Right atrium auricular region (tissue), 2 donors: ENCODE measurements at places on chromosomes 6 and 20.

GRCh38 chr6:149830731-149831307, 33.3 kb downstream of the LRP11 start:
- no peak for DNase-seq
- H3K27ac ChIP-seq, result no peak overlapping the region
- no peaks in the 10 kb centered on the region for H3K27me3 ChIP-seq
- H3K4me3 ChIP-seq, result no peak overlapping the region
- H3K4me1 ChIP-seq, result no peaks in the 10 kb centered on the region

GRCh38 chr6:97812940-97813339, 529.9 kb upstream of the MMS22L start:
- H3K4me3 ChIP-seq, result no peak overlapping the region
- H3K27ac ChIP-seq, result no peak overlapping the region
- H3K27me3 ChIP-seq, result no peaks in the 10 kb centered on the region
- no peak for DNase-seq
- H3K4me1 ChIP-seq, result no peaks in the 10 kb centered on the region

- peaks cover 46% of the 10 kb centered on the region for H3K27me3 ChIP-seq
- no peak overlapping the region for H3K4me3 ChIP-seq
- no peak for DNase-seq
- H3K36me3 ChIP-seq, result no peaks in the 10 kb centered on the region
- peaks cover 17% of the 10 kb centered on the region for H3K4me1 ChIP-seq
These were observed 8.4 kb upstream of the NR2E1 start for GRCh38 chr6:108157234-108157980.

DNA sequence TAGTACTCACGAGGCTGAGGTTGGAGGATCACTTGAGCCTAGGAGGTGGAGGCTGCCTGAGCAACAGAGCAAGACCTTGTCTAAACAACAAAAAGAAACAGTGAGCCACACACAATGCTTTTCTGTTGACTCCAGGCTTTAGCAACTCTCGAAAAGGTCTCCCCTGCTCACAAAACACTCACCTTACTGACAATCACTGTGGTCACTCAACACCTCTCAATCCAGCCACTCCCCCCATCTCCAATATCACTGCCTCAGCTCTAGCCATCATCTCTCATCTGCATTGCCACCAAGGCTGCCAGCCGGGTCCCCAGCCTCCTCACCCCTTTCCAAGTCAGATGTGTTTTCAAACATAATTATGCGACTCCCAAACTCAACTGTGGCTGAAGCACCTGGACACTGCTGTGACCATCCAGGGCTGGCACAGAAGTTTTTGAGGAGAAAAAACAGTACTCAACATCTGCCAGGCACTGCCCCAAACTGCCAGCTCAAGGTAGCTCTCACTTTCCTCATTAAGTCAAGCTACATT, 218.0 kb upstream of the ARID1B start:
- no peak overlapping the region for H3K4me3 ChIP-seq
- peaks cover 7% of the 10 kb centered on the region for H3K4me1 ChIP-seq
- H3K27me3 ChIP-seq, result no peaks in the 10 kb centered on the region
- no peaks in the 10 kb centered on the region for H3K36me3 ChIP-seq
- no peak for DNase-seq

DNA sequence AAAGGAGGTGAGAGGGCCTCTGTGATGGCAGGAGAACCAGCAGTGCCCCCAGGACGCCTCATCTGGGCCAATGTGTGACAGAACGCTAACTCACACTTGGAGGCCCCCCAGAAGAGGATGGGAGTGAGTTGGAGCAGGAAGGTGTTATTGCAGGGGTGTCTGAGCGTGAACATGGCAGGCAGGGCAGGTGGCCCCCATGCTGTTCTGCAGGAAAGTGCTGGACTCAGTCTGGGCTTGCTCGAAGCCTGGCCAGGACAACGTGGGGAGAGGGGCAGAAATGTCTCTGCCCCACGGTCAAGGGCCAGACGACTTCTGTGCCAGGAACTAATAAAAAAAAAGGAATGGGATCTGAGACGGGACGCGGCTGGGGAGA, 931 bp upstream of the EBF4 start:
- peak overlapping the region; percentile 73 for H3K27ac ChIP-seq
- H3K27me3 ChIP-seq, result no peaks in the 10 kb centered on the region
- peak overlapping the region; percentile 61 for H3K4me3 ChIP-seq
- no peaks in the 10 kb centered on the region for H3K36me3 ChIP-seq
- peaks cover 13% of the 10 kb centered on the region for H3K4me1 ChIP-seq
- DNase-seq, result no peak

- DNase-seq, result no peak
- no peak overlapping the region for H3K4me3 ChIP-seq
These were observed 90.5 kb downstream of the GRM4 start for GRCh38 chr6:34055223-34055933.

DNA sequence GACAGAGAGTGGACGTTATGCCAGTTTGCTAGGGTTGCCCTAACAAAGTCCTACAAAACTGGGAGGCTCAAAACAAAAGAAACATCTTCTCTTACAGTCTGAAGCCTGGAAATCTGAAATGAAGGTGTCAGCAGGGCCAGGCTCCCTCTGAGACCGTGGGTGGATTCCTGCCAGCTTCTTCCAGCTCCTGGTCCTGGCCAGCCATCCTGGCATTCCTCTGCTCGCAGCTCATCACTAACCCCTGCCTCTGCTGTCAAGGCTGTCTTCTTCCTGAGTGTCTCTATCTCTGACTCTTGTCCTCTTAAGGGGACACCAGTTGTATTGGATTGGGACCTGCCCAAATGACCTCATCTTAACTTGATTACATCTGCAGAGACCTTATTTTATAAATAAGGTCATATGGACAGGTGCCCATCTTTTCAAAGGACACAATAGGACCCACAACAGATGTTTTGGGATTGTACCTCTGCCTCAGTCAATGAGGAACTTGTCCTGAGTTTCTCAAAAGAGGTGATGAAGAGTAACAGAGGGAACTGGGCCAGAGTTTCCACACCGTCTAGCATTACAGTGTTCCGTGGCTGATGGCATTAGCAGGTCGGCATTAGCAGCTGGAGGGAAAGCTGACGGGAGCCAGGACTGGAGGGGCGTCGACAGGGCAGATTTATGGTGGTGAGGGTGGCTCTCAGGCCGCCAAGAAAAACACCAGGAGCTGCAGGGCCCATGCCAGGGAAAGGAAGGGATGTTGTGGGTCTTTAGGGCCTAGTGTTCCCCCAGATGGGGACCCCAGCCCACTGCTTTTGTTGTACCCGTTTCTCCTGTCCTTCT, 157.3 kb downstream of the TBXT start:
- H3K4me1 ChIP-seq, result no peaks in the 10 kb centered on the region
- H3K27me3 ChIP-seq, result peaks cover 7% of the 10 kb centered on the region
- no peaks in the 10 kb centered on the region for H3K36me3 ChIP-seq
- H3K27ac ChIP-seq, result no peak overlapping the region

GRCh38 chr6:15477746-15478145, 185.1 kb downstream of the DTNBP1 start:
- no peak overlapping the region for H3K27ac ChIP-seq
- no peaks in the 10 kb centered on the region for H3K27me3 ChIP-seq
- no peaks in the 10 kb centered on the region for H3K36me3 ChIP-seq

- no peak overlapping the region for H3K4me3 ChIP-seq
- DNase-seq, result no peak
- H3K27me3 ChIP-seq, result no peaks in the 10 kb centered on the region
- H3K4me1 ChIP-seq, result no peaks in the 10 kb centered on the region
These were observed 12.3 kb upstream of the SSTR4 start for GRCh38 chr20:23022849-23023248.

DNA sequence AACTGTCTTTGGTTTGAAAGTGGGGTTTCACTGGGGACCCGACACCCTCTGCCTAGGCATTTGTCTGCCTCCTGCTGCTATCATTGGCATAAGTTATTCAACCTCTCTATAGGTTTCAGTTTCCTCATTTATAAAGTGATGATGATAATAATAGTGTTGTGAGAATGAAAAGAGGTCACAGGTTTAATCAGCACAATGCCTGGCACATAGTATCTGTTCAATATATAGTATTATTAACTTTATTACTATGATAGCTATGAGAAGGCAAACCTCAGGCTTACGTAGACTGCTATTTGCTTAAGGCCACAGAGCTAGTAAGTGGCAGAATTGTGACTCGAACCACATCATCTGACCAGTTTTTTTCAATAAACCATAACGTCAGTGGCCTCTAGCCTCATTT, 256.8 kb downstream of the CDKAL1 start:
- H3K27ac ChIP-seq, result no peak overlapping the region
- H3K4me1 ChIP-seq, result no peaks in the 10 kb centered on the region
- no peak for DNase-seq
- H3K27me3 ChIP-seq, result no peaks in the 10 kb centered on the region
- H3K4me3 ChIP-seq, result no peak overlapping the region
- H3K36me3 ChIP-seq, result no peaks in the 10 kb centered on the region

- no peak for DNase-seq
- H3K27me3 ChIP-seq, result no peaks in the 10 kb centered on the region
- no peak overlapping the region for H3K27ac ChIP-seq
- no peaks in the 10 kb centered on the region for H3K4me1 ChIP-seq
- H3K36me3 ChIP-seq, result no peaks in the 10 kb centered on the region
- H3K4me3 ChIP-seq, result no peak overlapping the region
These were observed 44.8 kb upstream of the SLC2A12 start for GRCh38 chr6:134097114-134097707.

- no peaks in the 10 kb centered on the region for H3K27me3 ChIP-seq
- H3K27ac ChIP-seq, result no peak overlapping the region
- DNase-seq, result no peak
- H3K36me3 ChIP-seq, result peaks cover 24% of the 10 kb centered on the region
- H3K4me3 ChIP-seq, result no peak overlapping the region
These were observed 13.8 kb downstream of the UBE2V1 start for GRCh38 chr20:50099113-50099512.

DNA sequence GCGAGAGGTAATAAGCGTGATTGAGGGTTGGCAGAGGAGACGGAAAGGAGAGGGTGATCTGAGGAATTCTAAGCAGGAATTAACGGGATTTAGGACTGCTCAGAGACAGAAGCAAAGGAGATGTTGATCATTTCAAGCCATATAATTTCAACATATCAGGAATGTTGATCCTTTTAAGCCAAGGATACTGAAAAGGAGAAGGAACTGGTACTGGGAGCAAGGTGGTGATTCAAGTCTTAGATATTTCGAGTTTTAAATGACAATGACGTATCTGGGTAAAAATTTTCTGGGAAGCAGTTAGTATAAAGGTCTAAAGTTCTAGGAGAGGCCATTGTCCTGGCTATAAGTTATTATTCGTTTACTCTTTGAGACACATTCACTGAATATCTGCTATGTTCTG, 91.3 kb upstream of the OGFRL1 start:
- no peak overlapping the region for H3K27ac ChIP-seq
- H3K4me3 ChIP-seq, result no peak overlapping the region
- DNase-seq, result no peak
- H3K36me3 ChIP-seq, result no peaks in the 10 kb centered on the region
- no peaks in the 10 kb centered on the region for H3K27me3 ChIP-seq

- no peak overlapping the region for H3K27ac ChIP-seq
- peaks cover 31% of the 10 kb centered on the region for H3K36me3 ChIP-seq
- DNase-seq, result no peak
These were observed 78.4 kb downstream of the PREP start for GRCh38 chr6:105324386-105324950.

GRCh38 chr6:151136141-151136755, 103.5 kb upstream of the AKAP12 start:
- H3K4me3 ChIP-seq, result no peak overlapping the region
- no peak for DNase-seq
- H3K36me3 ChIP-seq, result no peaks in the 10 kb centered on the region
- H3K27ac ChIP-seq, result peak overlapping the region; percentile 23

- H3K36me3 ChIP-seq, result peaks cover 17% of the 10 kb centered on the region
- DNase-seq, result no peak
- peaks cover 20% of the 10 kb centered on the region for H3K4me1 ChIP-seq
- peak overlapping the region; percentile 58 for H3K27ac ChIP-seq
- H3K4me3 ChIP-seq, result no peak overlapping the region
These were observed 38.0 kb downstream of the SLC9A8 start for GRCh38 chr20:49850463-49851230.

GRCh38 chr6:17031961-17032360, 69.9 kb upstream of the STMND1 start:
- H3K4me3 ChIP-seq, result no peak overlapping the region
- peak overlapping the region; percentile 72 for H3K27ac ChIP-seq
- H3K36me3 ChIP-seq, result no peaks in the 10 kb centered on the region

GRCh38 chr6:7169296-7169721, 61.5 kb downstream of the RREB1 start:
- no peaks in the 10 kb centered on the region for H3K36me3 ChIP-seq
- no peaks in the 10 kb centered on the region for H3K4me1 ChIP-seq
- DNase-seq, result peak; percentile 80
- no peaks in the 10 kb centered on the region for H3K27me3 ChIP-seq

DNA sequence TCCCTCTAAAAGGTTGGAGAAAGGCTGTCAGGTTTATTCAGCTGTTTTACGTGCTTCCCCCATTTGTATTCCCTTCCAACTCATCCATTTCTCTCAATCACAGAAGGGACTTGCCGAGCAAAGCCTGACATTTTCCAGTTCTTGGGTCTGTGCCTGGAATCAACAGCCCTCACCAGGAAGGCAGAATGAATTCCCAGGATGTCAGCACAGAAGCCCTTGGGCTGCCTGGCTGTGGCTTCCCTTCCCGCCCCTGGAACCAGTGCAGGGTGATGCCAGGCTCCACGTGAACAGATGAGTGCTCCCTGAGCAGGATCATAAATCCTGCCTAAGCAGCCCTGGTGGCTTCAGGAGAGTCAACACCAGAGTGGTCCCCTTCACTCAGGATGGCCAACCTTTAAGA, 86.1 kb upstream of the CD83 start:
- no peaks in the 10 kb centered on the region for H3K36me3 ChIP-seq
- no peaks in the 10 kb centered on the region for H3K27me3 ChIP-seq
- no peak overlapping the region for H3K27ac ChIP-seq
- H3K4me3 ChIP-seq, result no peak overlapping the region
